ENCODE measurements at places on chromosomes 3 and 15.

DNA sequence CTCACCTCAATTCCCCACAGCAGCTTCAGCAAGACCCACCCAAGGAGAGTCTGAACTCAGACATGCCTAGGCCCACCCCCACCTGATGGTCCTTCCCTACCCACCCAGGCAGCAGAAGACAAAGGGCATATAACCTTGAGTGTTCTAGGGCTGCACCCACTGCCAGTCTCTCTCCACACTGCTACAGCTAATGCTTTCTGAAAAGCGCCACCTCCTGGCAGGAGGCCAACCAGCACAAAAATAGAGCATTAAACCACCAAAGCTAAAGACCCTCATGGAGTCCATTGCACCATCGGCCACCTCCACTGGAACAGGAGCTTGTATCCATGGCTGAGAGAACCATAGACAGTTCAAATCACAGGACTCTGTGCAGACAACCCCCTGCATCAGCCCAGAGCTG, 11.3 kb upstream of the RPL39L start:
- peak; percentile 77 for DNase-seq

- DNase-seq: no peak
These were observed 17.0 kb upstream of the PPM1L start for GRCh38 chr3:160739079-160739478.

DNA sequence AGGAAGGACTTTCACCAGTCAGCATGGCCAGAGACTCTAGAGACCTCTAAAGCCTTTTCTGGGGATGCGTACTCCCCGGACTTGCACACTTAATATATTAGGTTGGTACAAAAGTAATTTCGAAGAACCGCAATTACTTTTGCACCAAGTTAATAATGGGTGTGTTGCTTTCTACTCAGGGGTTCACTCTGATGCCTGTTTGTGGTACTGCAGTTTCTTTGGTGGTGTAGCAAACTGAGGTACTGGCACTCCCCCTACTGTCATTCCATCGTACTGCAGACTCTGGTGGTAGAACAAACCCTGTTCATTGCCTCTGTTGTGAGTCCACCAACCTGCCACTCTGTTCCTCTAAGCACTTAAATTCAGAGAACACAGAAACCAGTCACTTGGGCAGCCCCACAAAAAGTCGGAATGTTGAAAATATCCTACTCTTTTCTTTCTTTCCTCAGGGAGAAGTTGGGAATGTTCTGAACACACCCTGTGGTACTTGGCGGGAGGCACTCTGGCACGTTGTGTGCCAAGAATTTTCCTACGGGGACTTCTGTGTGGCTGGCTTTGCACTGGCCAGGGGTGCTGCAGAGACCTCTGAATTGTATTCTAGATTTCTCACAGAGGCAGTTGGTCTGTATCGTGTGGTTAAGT, 46.3 kb downstream of the GABRG3 start:
- peak; percentile 2 for DNase-seq

DNA sequence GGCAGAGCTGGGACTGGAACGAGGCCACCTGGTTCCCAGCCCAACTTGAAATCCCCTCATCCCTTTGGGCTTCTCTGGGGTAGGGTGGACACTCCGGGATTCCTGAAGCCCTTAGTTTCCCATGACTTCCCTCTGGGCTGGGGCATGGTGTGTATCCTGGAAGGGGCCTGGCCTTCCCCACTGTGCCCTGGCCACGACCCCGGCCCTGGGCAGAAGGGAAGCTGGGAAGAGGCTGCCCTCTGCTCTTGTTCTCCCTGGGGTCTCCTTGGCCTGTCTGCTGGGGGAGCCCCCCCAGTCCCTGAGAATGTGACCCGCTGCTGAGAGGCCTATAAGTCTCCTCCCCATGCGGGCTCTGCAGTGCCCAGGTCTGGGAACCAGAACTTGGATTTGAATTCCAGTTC, 104.9 kb downstream of the LINGO1 start:
- DNase-seq: no peak

Data from CD4-positive, alpha-beta T cell treated with Interleukin-2 at 100 ng/mL for 4 hours (primary cell).